ENCODE measurements at places on chromosomes 4 and X.

GRCh38 chr4:176271749-176272148 lies 2.7 kb upstream of the ASB5 start:
- no peak for DNase-seq

DNA sequence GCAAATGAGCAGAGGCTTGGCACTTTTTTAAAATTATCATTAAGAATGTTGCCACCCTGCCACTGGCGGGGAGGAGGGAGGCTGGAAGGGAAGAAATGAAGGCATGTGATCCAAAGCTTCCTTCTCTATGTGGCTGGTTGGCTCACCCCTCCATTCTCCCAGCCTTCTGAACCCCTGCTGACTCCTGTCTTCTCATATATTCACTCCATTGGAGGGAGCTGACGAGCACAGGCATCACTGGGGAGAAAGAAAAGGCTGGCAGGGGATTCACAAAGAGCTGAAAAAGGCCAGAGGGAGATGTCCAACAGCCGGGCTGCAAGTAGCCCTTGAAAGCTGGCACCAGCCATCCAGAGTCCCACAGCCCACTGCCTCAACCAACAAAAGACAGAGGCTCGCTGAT lies 495.6 kb downstream of the BCOR start:
- no peak for DNase-seq

GRCh38 chr4:98864560-98864959 lies 64.4 kb downstream of the EIF4E start:
- no peak for DNase-seq

- no peak for DNase-seq
Observed at GRCh38 chr4:2570551-2571222, 34.2 kb downstream of the FAM193A start.

- DNase-seq: no peak
Observed at GRCh38 chr4:70935038-70935695, 33.0 kb downstream of the MOB1B start.

GRCh38 chr4:183602557-183603027 lies 56.4 kb downstream of the RWDD4 start:
- no peak for DNase-seq

- no peak for DNase-seq
Observed at GRCh38 chr4:159937595-159937994, 834.7 kb downstream of the RAPGEF2 start.

- no peak for DNase-seq
Observed at GRCh38 chr4:137700072-137700471, 167.8 kb upstream of the PCDH18 start.

GRCh38 chr4:78584863-78585547 lies 33.4 kb downstream of the ANXA3 start:
- DNase-seq: no peak

- no peak for DNase-seq
Observed at GRCh38 chr4:149140841-149141240, 674.8 kb downstream of the IQCM start.

GRCh38 chr4:81854406-81854805 lies 382.7 kb upstream of the RASGEF1B start:
- no peak for DNase-seq

DNA sequence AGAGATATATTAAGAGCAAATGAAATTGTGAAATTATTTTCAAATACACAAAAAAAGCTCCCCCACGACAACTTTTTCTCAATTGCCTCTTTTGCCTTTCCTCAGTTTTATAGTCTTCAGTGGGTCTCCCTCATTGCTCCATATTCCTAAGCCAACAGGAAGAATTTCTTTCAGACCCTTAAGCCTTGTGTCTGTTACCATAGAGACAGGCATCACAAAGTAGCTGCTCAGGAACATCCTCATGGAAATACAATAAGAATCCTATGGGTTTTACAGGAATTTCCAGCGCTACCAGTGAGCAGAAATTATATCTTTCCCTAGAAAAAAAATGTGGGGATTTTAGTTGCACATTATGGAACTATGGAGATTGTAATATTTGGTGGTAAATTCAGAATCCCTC lies 121.9 kb upstream of the DMD start:
- no peak for DNase-seq

DNA sequence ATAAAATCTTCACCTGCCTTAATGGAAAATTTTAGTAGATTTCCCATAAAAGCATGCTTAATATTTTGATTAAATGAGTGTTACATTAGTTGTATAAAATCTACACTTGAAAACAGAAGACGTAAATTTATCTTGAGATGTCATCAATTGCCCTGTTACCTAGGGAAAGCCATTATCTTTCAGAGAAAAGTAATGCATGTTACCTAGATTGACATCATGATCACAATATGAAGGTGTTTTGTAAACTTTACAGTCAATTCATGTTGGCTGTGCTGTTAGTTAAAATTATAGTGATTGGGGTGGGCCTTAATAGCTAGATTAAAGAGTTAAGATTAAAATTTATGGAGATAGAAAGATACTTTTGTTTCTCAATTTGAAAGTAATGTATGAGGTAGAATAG lies 293.2 kb upstream of the PCDH18 start:
- DNase-seq: no peak

DNA sequence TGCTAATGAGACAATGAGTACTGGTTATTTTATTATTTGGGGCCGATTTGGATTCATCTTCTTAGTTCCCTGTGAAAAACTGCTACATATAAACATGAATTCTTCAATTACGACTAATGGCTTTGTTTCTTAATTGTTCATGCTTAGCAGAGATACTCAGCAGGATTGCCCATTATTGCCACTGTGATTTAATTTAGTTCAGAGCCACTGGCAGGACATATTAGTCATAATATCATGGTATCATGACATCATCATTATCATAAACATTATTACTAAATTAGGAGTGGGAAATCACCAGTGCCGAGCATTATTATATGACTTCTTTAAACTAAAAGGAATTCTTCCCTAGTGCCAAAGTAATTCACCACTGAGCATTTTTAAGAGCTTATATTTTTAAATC lies 201.4 kb downstream of the SPOCK3 start:
- DNase-seq: no peak

DNA sequence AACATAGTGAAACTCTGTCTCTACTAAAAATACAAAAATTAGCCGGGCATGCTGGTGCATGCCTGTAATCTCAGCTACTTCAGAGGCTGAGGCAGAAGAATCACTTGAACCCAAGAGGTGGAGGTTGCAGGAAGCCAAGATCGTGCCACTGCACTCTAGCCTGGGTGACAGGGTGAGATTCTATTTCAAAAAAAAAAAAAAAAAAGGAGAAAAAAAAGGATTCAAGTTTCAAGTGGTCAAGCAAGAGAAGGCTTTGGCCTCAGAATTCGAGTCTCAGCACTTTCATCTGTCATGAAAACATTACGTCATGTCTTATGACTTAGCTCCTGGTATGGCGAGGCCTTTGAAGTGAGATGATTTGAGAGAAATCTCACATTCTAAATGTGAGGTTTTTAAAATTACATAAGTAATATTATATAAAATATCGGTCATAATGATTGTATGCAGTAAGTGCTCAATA lies 21.2 kb upstream of the DHRSX start:
- no peak for DNase-seq

DNA sequence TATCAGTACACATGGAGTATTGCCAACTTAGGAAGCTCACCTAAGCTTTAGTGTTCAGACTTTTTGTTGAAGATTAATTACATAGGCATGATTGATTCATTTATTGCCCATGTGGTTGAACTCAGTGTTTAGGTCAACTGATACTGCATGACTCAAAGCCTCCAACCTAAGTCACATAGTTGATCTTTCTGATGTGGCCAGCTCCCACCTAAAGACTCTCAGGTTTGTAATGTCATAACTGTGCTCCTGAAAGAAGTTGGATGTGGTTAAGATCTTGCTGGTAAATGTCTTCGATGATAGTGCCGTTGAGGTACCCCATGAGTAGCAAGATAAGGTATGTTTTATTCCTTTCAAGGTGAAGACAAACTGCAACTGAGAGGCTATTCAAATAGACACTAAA lies 192.5 kb downstream of the EDA start:
- no peak for DNase-seq

DNA sequence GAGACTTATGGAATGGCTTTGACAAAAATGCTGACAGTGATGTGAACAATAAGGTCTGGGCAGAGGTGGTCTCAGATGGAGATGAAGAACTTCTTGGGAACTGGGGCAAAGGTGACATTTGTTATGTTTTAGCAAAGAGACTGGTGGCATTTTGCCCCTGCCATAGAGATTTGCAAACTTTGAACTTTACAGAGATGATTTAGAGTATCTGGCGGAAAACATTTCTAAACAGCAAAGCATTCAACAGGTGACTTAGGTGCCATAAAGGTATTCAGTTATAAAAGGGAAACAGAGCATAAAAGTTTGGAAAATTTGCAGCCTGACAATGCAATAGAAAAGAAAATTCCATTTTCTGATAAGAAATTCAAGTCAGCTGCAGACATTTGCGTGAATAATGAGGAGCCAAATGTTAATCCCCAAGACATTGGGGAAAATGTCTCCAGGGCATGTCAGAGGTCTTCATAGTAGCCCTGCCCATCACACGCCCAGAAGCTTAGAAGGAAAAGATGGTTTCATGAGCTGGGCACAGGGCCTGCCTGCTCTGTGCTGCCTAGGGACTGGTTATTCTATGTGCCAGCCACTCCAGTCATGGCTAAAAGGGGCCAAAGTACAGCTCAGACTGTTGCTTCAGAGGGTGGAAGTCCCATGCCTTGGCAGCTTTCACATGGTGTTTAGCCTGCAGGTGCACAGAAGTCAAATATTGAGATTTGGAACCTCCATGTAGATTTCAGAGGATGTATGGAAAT lies 782.2 kb downstream of the TRAM1L1 start:
- DNase-seq: no peak

DNA sequence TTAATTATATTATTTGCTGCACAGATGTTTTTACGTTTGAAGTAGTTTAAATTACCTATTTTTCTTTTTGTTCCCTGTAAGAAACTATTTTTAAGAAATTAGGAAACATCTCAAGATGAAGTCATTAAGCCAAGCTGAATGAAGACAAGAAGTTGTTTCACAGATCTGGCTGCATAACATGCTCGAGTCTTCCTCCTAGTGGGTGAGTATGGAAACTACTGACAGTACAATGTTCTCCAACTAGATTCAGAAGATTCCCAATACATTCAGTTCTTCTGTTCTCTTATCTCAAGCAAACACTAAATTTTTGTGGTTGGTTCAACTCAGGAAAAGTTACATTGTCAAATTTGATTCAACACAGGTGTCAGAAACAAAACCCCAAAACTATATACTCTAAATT lies 256.8 kb upstream of the VCX start:
- DNase-seq: no peak

DNA sequence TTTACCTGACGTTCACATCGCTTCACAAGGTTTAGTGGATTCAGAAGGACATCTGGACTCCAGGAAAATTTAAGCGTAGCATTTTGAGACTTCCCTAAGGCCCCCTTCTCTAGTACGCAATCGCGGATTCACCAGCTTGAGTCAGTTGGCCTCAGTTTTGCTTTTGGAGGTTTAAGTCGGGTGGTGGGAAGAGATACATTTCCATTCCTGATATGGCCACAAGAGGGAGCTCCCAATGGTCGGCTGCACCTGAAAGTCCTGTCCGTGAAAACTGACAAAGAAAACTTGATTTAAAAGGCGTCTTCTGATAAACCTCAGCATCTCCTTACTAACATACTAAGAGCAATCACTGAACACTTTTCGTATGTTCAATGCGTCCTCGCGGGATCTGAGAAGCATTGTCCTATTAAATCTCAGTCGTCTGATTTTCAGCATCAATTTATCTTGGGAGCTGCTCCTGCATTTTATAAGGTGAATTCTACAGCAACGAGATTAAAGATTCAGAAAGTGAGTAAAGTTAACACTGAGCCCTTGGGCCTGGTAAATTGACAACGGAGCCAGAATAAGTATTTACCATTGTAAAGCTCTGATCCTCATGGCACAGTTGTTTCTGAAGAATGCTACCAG lies 50.6 kb downstream of the LGI2 start:
- peak; percentile 86 for DNase-seq

GRCh38 chr4:54784161-54784671 lies 126.5 kb downstream of the KIT start:
- peak; percentile 97 for DNase-seq

- no peak for DNase-seq
Observed at GRCh38 chr4:159292137-159292896, 189.4 kb downstream of the RAPGEF2 start.

- no peak for DNase-seq
Observed at GRCh38 chrX:26848511-26848910, 614.6 kb downstream of the PPP4R3C start.

- no peak for DNase-seq
Observed at GRCh38 chr4:113278324-113278934, 229.0 kb downstream of the ANK2 start.

DNA sequence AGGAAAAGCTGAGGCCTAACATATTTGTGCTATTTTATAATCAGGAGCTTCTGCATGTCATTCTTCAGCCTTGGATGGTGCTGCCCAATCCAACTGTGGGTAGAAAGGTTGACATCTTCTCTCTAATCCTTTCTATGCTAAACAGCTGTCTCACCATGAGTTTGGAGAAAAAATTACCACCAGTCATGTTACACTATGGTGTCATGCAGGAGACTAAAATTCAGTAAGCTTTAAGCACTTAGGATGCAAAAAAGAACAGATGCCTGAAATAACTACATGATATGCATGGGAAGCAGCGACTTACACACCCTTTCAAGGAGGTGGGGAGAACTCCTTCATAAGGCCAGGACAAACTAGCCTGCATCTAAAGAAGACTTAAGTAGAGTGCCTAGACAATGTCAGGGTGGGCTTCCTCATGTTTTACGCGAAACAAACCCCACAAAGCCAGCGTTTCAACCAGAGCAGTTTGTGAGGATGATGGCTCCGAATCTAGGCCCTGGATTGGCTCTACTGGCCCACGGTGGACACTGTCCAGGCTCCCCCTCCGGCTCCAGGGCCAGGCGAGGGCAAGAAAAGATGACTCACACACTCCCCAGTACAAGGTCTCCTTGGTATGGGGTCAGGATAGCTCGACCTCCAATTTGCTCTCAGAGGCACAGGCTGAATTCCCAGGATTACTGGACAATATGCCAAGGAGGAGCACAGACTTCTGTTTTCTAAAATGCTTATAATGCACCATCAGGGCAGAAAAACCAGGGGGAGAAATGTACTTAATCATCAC lies 45.1 kb downstream of the STX18 start:
- DNase-seq: no peak

DNA sequence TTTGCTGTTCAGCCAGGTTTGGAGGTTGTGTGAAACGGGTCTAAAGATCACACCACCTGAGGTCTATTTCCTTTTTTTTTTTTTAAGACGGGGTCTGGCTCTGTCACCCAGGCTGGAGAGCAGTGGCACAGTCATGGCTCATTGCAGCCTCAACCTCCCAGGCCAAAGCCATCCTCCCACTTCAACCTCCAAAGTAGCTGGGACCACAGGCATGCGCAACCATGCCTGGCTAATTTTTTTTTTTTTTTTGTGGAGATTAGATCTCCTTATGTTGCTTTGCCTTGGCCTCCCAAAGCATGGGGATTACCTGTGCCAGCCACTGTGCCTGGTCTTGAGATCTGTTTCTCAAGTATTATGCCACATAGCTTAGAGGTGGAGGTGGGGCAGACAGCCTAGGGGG lies 49.2 kb upstream of the ELOVL6 start:
- no peak for DNase-seq

- DNase-seq: no peak
Observed at GRCh38 chr4:8846826-8847225, 24.8 kb downstream of the HMX1 start.

GRCh38 chr4:55437823-55438222 lies 42.1 kb downstream of the TMEM165 start:
- DNase-seq: no peak
